ENCODE measurements at places on chromosomes 4 and X.

- DNase-seq: peak; percentile 34
Measured at GRCh38 chrX:17024886-17025285, 78.4 kb downstream of the REPS2 start.

- DNase-seq: no peak
Measured at GRCh38 chrX:29699239-29699638, 516.1 kb upstream of the MAGEB2 start.

GRCh38 chr4:156294577-156294976 is 340.9 kb upstream of the CTSO start:
- DNase-seq: peak; percentile 17

DNA sequence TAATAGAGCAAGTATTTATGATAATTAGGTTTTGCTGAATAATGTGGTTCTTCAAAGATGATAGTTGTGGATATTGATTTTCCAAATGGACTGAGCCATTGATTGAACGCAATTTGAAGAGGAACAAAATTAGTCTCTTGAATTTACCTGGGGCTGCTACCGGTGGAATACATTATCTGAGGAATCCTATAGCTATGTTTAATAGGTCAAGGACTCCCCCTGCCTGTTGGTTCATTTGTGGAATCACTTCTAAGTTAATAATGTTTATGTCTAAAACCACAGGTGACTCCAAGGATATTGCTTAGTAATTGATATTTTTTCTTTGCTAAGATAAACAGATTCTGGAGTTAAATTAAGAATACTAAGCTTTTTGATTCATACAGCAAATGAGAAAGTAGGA is 576.0 kb upstream of the PABPC4L start:
- peak; percentile 8 for DNase-seq

- DNase-seq: no peak
Measured at GRCh38 chrX:21674430-21675186, 16.5 kb upstream of the KLHL34 start.

- DNase-seq: no peak
Measured at GRCh38 chrX:136261321-136261720, 10.1 kb upstream of the MAP7D3 start.

DNA sequence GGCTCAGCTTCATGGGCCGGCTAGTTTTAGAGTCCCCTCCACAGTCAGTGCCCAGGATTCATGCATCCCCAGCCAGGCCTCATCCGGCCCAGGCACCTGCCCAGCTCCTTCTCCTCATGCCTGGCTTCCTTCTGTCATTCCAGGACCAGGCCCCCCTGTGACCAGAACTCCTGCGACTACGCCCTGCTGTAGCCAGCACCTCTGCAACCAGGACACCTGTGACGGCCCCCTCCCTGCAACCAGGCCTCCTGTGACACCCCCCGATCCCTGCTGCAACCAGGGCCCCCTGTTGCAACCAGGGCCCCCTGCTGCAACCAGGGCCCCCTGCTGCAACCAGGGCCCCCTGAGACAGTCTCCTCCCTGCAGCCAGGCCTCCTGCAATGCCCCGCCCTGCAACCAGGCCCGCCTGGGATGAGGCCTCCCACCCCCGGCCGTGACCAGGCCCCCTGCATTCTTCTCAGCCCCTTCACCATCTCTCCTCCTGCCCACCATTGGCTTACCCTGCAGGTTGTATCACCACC is 46.8 kb downstream of the HTRA3 start:
- peak; percentile 63 for DNase-seq

- DNase-seq: no peak
Measured at GRCh38 chrX:149198980-149199732, 305.9 kb downstream of the IDS start.

DNA sequence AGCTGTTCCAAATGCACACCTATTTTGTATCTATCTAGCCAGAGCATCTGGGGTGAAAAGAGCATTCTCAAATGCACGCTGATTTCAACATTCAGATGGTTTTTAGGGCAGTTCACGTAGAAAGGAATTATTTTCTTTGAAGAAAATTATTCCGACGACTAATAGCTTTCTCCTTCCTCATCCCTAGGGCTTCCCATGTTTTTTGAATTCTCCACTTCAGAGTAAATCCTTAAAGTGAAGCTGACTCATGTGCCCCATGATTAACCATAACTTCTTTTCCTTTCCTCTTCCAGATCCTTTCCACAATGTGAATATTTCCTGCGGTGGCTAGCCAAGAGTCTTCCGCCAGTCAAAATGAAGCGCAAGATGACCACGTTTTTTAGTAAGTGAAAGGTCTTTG is 86.7 kb upstream of the PDHA1 start:
- DNase-seq: no peak

GRCh38 chr4:121072224-121073003 is at the start of gene NDNF:
Gene NDNF (minus strand): TSS chr4:121072535. CDS start chr4:121045837, 26,698 bp downstream.
- peak; percentile 59 for DNase-seq

DNA sequence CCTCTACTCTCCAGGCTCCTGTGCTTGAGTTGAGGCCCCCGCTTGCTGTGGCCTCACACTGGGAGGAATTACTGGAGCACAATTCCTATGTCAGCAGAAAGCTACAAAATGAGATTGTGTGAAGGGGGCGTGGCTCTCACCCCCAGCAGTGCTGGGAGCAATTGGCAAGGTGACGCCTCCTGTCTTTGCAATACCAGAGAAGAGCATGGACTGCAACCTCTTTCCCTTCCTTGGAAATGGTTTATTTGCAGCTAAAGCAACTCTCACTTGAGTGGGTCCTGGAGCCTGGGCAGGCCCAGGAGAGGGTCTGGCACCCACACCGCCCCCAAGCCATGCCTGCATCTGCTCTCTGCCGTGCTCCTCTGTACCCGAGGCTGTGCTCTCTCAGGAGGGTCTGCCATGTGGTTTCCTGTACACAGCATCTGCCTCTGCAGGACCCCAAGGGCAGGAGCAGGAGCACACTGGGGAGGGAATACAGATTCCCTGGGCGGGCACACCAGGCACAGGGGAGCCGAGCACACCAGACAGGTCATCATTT is 32.9 kb upstream of the HGFAC start:
- DNase-seq: peak; percentile 34

DNA sequence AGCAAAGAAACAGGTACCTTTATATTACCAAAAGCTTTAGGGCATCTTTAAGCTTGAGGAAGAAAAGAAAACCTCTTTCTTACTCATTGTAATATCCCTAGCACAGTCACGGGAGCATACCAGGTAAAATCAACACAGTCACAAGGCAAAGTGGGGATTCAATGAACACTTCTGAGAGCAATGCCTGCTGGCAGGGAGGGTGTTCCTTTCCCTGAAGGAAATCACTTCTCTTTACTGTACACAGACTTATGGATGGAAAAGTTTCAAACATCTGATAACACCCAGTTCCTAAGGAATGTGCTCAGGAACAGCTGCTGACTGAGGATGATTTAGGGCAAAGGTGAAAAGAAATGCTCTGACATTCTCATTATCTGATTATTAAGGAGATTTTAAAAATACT is 94.8 kb downstream of the MAML3 start:
- DNase-seq: no peak

DNA sequence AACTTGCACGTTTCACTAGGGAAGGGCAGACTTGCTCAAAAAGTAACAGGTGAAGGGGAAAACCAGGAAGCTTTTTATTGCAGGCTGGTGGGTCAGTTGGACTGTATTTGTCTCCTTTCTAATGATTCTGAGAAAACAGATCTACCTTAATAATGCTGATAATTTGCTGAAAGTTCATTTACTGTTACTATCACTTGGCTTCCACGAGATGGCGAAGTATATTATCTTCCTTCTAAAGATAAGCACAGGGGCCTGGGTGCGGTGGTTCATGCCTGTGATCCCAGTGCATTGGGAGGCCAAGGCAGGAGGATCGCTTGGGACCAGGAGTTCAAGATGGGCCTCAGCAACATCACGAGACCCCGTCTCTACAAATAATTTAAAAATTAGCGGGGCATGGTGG is 16.4 kb downstream of the CCKAR start:
- no peak for DNase-seq

DNA sequence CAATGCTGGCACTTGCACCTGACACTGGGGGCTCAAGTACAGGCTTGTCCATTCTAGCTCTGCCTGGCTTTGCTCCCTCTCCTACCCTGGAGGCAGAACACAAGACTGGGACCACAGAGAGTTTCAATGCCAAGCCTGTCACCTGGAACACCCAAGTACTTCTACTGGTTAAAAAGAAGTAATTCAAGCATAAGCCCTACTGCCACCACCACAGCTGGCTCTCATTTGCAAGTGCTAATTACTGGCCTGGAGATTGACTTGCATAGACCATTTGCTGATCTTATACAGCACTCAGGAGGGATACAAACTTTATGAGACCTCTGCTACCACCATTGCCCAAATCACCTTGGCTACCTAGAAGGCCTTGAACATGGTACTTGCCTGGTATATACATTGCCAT is 1550.9 kb downstream of the C4orf33 start:
- no peak for DNase-seq

DNA sequence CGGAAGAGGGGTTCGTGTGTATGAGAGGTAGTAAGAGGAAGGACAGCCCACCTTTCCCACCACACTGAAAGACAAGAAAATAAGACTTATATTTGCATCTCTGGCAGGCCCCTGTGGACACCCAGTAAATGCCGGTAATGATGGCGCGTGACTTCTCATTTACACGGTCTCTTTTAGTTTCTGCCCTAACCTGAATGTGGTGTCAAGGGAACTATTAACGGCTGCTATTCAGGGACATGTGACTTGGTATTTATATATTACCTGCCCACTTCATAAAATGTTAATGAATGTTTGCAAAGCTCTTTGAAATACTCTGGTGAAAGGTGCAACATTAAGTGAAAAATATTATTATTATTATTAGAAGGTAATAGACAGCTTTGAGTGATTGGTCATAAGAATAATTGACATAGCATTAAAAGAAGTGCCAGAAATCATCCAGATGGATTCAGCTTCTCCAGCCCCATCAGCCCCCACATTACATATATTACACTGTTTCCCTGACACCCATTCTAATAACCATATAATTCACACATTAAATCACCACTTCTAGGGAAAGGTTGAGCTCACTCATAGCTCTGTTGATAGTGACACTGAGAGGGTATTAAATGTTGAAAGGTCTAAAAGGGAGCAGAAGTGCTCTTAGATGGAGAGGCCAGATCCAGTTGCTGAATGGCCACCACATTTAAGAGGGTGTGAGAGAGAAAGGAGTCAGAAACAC is 83.0 kb upstream of the BEND4 start:
- no peak for DNase-seq

GRCh38 chr4:83036991-83037665 is 2.1 kb downstream of the COPS4 start:
- no peak for DNase-seq

- DNase-seq: no peak
Measured at GRCh38 chr4:70734971-70735370, 13.2 kb downstream of the RUFY3 start.

- no peak for DNase-seq
Measured at GRCh38 chr4:156837625-156838345, 133.8 kb downstream of the PDGFC start.

- DNase-seq: no peak
Measured at GRCh38 chr4:170049766-170050165, 23.6 kb upstream of the MFAP3L start.

GRCh38 chr4:145732001-145732815 is 52.3 kb downstream of the C4orf51 start:
- DNase-seq: no peak

GRCh38 chrX:23784470-23785331 is 1.7 kb downstream of the SAT1 start:
- no peak for DNase-seq

DNA sequence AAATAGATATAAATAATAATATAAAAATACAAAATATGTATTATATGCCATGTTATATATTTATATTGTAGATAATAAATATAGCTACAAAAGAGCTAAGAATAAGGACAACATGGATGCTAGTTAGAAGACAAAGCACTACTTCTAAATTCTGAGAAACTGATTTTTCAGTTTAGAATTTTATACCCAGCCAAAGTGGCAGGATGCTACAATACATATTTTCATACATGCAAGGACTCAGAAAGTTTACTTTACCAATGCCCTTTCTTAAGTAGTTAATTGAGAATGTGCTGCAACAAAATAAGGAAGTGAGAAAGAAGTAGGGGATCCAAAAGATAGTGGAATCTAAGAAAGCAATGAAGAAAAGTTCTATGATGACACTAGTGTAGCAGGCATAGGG is 64.5 kb downstream of the PDE5A start:
- DNase-seq: no peak

DNA sequence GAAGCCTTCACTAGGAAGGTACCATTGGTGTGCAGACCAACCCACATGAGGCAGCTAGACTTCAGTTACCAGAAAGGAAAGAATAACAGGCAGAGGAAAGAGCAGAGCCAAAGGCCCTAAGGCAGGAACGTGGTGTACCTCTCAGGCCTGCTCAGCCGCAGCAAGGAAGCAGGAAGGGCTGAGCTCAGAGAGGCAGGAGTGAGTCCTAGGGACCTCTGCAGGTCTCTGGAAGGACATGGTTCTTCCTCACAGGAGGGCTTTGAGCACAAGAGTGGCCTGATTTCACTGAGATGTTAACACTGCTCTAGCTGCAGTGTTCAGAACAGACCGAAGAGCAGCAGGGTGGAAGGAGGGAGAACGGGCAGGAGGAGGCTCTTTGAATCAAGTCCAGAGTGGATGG is 124.6 kb downstream of the DCHS2 start:
- DNase-seq: no peak

DNA sequence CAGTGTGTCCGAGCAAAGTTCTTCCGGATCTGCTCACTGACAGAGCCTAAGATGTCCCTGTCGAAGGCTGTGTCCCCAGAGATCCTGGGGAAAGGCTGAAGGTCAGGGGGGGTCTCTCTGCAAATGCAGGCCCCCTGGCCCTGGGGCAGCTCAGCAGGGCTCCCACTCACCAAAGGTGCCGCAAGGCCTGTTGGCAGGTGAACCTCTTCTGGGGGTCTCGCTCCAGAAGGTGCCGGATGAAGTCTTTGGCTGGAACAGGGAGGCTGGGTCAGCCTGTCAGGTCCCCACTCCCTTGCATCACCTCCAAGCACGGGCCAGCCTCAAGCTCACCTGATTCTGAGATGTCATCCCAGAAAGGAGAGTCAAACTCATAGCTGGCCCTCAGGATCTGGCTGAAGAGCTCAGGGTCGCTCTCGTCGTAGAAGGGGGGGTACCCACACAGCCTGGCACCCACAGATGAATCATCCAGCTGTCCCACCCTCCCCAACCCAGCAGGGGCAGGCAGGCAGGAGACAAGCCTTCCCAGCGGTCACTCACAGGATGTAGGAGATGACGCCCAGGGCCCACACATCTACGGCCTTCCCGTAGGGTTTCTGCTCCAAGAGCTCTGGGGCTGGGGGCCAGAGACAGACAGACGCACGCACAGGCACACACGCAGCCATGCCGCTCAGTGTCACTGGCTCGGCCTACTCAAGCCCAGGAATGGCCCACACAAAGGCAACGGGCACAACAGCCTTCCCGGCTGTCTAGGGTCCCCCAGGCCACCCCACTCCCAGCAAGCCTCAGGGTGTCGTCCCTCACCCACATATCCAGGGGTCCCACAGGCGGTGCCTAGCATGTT is 2.6 kb downstream of the PNCK start:
- DNase-seq: no peak

DNA sequence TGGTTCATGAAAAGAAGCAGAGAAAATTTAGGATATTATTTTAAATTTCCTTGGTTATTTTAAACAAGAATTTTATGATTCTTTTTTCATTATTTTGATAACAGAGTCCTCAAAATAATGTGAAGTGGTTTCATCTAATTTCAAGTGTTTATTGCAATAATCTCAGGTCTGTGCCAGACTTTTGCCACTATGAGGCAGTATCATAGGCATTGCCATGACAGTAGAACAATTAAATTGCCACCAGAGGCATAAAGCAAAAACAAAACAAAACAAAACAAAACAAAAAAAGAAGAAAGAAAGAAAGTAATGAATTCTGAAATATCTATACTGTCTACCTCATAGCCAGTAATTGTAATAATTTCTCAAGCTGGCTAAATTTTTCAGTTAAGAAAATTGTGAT is 739.2 kb downstream of the KCTD8 start:
- no peak for DNase-seq

GRCh38 chr4:172650758-172651530 is 517.7 kb upstream of the GALNT7 start:
- DNase-seq: no peak

Data from iPS-NIHi11 (cell line).